ENCODE measurements at places on chromosomes 5 and 9.

GRCh38 chr5:160550075-160550474, 128.4 kb downstream of the PTTG1 start:
- DNase-seq: no peak

DNA sequence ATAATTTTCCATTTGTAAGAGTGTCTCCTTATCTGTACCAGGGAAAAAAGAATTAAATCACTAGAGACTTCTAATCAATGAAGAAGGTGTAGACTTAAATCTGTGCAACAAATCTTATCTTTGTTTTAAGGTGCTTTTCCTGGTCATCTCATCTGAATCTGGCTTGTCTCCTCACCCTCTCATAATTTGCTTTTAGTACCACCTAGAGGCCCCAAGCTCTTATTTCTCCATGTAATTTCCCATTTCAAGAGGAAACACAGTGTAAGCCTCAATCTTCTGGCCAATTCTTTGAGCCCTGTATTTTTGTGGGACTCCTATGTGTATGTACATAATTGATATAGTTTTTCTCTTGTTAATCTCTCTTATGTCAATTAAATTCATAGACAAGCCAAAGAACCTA, 1975.3 kb upstream of the CDH6 start:
- no peak for DNase-seq

DNA sequence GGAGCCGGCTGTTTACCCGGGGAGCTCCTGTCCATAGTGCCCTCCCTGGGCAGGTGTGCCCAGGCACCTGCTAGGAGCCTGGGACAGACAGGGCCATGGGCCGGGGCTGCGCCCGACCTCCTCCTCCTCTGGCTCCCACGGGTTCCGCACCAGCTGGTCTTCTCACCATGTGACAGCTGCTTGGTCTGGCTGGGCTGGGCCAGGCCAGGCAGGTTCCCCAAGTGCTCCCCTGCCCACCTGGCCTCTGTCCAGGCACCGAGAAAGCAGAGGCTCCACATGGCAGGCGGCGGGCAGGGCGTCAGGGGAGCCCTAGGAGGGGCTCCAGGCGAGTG, 60.0 kb downstream of the OLFM1 start:
- no peak for DNase-seq

DNA sequence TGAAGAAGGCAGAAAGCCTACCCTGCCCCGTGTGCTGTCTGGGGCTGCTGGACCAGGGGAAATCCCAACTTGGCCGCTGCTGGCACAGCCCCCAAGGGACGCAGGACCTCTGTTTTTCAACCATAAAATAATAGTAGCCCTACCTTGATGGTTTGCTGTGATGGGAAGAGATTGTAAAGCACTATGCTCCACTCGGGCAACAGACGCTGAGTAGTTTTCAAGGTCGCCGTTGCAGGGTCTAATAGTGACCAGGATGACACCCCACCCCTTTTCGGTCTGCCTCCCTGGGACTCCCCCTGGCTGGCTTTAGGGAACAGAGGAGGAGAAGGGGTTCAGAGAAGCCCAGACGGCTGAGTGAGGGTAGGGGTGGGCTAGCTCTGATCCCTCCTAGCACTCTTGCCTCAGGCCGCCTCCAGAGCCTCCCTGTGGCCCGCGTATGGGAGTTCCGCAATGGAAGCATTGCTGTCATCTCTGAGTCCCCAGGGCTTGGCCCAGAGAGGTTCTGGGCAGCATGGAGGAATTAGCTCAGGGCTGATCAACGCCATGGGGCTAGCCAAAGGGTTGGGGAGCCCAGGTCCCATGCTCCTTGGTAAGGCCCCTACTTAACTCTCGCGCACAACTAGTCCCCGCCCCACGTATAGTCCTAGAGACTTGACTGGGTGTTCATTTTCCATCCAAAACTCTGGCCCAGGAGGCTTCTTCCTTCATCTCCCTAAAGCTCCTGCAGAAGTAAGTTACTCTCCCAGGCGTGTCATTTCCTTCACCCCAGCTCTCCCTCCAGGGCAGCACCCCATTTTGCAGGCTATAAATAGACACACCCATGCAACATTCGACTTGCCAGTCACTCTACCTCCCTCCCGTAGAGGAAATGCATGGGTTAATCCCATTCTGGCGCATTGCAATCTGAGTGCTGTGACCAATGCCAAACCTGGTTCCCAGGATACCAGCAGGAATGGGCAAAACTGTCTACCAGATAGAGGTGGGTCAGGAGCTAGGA, 1.1 kb upstream of the IRF1 start:
- DNase-seq: peak; percentile 33

GRCh38 chr5:8633259-8633658, 764.3 kb downstream of the MTRR start:
- no peak for DNase-seq

- DNase-seq: no peak
Measured at GRCh38 chr5:395156-395920, 47.6 kb upstream of the EXOC3 start.

GRCh38 chr5:14216372-14216771, 73.2 kb downstream of the TRIO start:
- DNase-seq: no peak

DNA sequence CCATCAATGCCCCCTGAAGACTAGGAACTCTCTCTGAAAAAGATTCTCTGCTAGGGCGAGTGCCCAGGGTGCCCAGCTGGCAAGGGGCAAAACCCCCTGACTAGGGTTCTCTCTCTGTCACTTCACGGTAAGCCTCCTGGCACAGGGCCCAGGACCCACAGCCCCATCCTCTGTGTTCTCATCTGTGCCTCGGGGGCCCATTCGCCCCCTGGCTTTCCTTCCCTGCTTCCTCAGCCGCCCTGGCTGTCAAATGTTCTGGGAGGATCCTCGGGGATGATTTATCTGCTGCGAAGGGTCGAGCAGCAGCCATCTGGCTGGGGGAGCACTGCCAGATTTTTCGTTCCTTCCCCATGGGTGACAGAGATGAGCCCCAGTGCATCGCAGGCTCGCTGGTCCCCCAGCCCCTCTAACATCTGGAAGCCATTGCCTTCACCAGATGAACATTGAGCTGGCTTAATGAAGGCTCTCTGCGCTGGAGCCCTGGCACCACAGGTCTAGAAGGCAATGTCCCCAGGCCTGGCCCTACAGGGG, 24.2 kb downstream of the HMCN2 start:
- no peak for DNase-seq

DNA sequence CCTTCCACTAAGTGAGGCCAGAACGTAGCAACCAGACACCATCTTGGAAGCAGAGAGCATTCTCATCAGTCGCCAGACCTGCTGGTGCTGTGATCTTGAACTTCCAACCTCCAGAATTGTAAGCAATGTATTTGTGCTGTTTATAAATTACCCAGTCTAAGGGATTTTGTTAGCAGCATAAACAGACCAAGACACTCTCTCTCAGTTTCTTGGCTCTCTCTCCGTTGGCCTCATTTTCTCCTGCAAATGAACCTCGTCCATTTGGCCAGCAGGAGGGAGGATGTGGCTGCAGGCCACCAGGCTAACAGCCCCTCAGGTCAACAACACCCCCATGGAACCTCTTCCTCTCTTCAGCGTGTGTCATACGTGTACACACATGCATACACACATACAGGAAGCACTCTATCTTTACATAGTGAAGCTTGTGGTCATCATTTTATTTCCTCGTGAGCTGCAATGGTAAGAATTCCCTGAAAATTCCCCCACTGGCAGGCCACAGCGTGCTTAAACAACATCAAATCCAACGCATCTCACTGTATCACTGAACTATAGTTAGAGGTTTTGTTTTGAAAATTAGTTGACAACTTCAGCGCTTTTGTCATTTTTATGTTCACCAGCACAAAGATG, 62.8 kb upstream of the PPP1R26 start:
- DNase-seq: no peak

DNA sequence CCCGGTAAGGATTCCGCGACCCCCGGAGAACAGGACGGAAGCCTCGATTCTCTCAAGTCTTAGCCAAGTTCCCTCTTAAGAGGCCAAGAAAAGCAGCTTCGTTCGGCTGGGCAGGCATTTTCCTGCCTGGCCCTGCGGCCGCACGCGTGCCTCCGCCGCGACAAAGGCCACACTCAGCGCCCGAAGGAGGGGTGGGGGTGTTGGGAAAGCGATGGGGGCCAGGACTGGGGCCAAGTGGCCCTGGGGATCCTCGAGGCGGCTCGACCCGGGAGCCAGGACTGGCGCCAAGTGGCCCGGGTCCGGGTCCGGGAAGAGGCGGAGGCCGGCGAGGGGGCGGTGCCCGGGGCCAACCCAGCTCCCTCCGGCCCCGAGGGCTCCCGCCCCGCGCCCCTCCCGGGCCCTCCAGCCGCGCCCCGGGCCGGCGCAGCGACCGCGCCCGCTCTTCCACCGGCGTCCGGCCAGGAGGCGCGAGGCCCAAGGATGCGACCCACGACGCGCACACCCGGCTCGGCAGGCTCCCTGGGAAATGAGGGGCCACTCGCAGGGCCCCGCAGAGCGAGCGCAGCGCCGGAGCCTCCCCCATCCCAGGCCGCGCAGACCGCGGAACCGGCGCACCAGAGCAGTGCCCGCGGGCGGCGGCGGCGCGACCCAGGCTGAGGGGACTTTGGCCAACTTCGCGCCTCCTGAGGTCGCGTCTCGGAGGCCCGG, 756 bp downstream of the VAV2 start:
- no peak for DNase-seq

DNA sequence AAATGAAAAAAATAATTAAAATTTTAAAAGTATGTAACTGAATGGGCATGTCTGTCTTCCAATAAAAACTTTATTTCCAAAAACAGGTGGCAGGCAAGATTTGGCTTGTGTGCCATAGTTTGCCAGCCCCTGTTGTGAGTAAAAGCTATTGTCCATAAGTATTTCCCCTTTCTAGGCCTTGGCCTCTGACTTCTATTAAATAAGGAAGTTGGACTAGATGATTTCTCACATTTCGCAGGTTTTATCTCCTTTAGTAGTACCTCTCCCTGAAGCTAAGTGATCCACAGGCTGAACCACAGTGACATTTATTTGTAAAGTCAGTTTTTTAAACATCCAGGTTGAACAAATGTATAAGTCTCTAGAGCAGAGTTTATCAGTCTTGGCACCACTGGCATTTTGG, 41.3 kb downstream of the RECK start:
- DNase-seq: no peak

DNA sequence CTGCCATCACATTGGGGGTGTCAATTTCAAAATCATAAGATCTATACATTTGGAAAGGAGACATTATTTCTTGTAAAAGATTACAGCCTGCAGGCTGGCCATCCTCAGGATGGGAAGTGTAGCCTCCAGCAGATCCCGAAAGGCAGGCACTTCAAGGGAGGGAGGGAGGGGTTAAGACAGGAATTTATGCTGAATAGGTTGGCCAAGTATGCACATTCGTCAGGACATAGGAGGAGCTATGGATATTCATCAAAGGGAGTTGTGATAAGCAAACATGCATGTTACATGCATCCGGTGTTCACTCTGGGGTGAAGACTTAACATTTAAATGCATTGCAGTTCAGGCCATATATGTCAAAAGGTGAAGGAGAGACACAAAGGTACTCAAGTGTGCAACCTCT, 119.4 kb downstream of the CEP120 start:
- no peak for DNase-seq

GRCh38 chr5:42974536-42974935, 65.6 kb downstream of the ANXA2R start:
- DNase-seq: no peak

DNA sequence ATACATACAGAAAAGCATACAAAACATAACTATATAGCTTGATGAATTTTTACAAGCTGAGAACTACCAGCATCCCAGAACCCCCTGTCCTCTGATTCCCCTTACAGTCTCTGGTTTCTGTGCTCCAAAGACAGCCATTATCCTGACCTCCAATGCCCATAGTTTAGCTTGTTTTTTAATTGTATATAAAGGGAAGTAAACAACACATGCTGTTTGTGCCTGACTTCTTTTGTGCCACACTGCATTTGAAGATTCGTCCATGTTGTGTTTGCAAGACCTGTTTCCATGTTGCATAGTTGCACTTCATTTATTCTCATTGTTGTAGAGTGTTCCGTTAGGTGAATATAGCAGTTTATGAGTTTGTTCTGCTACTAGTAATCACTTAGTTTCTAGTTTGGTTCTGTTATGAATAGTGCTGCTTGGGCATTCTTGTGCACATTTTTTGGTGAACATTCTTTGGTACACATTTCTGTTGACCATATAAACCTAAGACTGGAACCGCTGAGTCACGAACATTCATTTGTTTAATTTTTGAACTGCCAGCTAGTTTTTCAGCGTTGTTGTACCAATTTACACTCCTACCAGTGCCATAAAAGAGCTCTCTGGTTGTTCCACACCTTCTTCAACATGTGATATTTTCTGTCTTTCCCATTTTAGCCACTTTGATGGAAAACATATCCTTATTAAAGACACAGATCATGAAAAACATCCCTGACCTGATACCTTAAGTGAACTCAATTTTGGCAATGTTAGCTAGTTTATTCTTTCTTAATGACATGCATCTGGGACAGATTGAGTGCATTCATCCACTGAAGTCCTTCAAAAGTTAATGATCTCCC, 78.1 kb upstream of the ANXA1 start:
- DNase-seq: no peak

- no peak for DNase-seq
Measured at GRCh38 chr5:111810112-111810511, 53.1 kb upstream of the NREP start.

- DNase-seq: no peak
Measured at GRCh38 chr9:18874069-18874468, 158.9 kb downstream of the SAXO1 start.

DNA sequence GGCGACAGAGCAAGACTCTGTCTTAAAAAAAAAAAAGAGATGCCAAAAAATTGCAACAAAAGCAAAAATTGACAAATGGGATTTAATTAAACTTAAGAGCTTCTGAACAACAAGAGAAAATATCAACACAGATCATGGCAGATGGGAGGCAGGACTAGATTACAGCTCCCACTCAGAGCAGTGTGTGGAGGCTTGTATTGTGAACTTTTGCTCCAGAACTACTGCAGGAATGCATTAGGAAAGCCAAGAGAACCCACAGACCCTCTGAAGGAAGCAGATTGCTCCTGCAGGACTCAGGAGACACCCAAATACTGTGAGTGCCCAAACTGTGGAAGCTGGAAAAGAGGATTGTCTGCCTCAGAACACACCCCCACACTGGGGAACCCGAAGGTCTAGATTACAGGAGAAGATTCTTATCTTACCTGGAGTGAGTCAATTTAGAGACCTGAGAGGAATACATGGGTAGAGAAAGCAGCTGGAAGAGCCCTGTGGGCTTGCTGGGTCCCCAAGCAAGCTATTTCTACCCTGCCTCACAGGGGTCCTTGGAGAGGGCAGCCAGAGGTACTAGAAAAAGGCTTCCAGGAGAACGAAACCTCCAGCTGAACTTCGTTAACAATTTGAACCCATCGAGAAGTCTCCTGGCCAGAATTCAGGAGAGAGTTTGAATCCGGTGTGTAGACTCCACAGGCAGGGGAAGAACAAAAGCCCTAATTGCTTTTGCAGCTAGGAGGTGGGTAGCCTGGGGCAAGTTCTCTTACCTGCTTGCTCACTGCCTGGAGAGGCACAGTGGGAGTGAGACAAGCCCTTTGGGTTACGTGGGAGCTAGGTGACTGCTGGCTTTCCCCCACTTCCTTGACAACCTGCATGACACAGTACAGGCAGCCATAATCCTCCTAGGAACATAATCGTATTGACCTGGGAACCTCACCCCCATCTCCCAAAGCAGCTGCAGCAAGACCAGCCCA, 593.4 kb upstream of the RGMB start:
- no peak for DNase-seq

- DNase-seq: no peak
Measured at GRCh38 chr9:131304676-131305355, 15.3 kb downstream of the PLPP7 start.

All from activated T-cell treated with anti-CD3 and anti-CD28 coated beads, Interleukin-2, amount 50 U/mL, for 1 hour (primary cell).